ENCODE measurements at places on chromosomes 2 and 18.

GRCh38 chr2:186726938-186727337, 33.1 kb downstream of the FAM171B start:
- peak; percentile 26 for DNase-seq

DNA sequence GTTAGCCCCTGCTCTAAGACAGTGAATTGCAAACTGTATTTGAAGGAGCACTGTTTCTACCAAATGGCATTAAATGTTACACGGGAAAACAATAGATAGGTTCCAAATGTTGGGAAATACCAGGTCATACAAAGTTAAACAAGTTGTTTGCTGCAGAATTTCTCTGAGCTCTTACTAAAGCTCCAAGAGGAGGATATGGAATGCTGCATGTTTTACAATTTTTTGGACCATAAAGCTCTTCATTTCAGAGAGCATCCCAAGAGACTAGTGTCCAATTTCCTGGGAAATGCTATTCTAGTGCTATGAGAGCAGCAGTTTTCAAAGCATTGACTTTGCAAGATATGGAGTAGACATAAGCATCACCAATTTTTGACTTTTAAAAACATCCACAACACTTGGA, 155.6 kb upstream of the CCDC68 start:
- no peak for DNase-seq

DNA sequence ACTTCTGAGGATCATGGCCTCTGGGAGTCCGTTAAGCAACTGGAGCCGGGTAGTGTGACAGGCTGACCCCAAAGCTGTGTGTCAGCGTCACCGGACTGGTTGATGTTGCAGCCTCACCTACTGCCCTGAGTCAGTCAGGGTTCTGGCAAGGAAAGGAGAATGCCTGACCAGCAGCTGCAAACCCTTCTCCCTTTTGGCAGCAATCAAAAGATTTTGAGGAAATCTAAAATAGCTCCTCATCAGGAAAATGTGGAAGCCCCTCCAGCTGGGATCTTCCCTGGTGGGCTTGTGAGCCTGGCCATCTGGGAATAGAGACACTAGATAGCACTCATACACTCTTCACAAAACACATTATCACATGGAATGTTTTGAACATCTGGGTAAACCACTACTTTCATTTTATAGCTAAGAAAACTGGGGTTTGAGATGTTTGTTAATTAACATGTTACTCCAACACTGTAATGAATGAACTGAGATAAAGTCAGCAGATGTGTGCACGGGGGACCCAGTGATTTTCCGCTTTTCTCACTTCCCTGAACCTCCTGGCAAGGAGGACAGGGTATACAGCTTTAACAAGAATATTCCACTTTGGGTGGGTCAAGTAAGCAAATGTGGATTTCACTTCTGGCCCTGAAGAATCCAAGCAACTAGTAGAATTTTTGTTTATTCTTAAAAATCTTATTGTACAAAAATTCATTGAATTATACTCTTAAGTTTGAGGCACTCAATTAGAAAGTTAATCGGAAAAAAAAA, 24.7 kb downstream of the CLUL1 start:
- peak; percentile 64 for DNase-seq

DNA sequence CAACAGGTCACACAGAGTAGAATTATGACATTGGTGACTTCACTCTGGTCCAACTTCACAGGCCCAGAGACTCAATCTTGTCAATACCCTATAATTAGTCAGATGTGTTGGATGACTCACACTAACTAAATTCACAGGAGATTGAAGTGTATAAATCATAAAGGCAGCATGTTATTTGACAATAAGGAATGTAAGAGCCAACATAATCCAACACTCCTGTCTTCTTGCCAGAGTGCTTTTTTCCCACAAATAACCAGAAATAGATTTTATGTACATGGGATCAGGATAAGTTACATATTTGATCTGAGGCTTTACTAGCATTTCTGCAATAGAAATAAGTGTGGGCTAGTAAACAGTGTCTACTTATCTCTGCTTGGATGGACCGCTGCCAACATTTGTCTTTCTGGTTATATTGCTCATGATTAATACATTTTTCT, 42.2 kb upstream of the ZSWIM2 start:
- peak; percentile 10 for DNase-seq

DNA sequence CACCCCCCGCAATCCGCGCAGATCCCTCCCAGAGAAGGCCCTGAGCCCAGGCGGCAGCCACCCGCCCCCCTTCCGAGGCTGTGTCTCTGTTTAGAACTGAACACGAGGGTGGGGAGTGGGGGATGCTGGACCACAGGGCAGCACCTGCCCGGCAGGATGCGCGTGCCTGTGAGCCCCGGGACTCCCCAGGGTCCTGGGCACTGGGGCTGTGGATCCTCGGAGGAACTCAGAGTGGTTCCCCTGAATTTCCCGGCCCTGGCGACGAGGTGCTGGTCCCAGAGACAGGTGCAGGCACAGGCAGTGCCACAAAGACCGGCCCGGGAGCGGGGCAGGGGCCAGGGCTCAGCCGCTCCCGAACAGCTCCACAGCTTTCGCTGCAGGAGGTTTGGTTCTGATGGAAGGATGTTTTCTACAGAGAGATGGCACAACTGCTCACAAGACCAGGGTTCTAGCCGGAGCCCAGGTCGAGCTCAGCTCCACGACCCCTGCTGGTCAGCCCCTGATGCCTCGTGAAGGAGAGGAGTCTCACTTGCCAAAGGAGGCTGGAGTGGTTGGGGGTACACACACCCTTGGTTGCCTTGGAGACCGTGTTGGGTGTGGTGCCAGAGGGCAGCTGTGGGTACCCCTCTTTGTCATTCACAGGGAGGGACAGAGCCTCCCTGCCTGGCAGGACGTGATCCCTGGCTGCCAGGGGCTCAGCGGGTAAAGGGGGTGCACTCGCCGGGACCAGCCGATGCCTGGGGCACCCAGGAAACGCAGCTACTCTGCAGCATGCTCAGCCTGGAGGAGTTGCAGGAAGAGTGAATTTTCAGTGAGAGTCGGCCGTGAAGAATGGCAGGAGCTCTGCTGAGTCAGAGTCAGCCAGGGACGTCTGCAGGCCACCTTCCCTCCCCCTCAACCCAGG, 4.4 kb upstream of the NEU4 start:
- DNase-seq = no peak

DNA sequence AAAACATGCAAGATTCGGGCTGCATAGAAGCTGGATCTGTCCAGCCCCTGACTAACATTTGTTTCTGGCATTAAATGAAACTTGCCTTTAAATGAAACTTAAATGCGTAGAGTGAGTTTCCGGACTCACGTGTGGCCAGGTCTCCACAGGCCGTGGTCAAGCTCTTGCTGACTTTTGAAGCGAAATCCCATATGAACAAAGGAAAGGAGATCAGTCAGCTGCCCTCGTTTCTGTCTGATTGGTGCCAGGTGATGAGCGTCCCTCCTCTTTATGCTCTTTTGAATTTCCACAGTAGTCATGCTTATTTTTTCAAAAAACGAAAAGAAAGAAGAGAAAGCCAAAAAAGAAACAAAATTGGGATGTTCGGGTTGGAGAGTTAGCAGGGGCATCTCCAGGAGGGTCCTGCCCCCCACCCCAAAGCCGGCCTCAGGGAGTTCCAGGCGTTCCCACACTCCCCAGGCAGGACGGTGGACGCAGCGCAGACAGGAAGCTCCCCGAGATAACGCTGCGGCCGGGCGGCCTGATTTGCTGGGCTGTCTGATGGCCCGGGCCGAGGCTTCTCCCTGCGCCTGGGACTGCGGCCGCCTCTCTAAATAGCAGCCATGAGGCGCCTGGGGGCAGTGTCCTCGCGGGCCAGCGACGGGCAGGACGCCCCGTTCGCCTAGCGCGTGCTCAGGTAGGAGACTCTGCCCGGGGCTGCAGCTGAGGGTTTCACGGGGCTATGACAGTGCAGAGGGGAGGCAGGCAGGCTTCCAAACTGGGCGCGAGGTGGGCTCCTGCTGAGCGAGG, at the start of gene COLEC11:
COLEC11 (plus strand) TSS at position 620 of the 789 bp plus-strand sequence. CDS start 9,229 bp downstream, outside the sequence.
- no peak for DNase-seq

- no peak for DNase-seq
These were observed 147.9 kb downstream of the GALNT3 start for GRCh38 chr2:165645930-165646831.

DNA sequence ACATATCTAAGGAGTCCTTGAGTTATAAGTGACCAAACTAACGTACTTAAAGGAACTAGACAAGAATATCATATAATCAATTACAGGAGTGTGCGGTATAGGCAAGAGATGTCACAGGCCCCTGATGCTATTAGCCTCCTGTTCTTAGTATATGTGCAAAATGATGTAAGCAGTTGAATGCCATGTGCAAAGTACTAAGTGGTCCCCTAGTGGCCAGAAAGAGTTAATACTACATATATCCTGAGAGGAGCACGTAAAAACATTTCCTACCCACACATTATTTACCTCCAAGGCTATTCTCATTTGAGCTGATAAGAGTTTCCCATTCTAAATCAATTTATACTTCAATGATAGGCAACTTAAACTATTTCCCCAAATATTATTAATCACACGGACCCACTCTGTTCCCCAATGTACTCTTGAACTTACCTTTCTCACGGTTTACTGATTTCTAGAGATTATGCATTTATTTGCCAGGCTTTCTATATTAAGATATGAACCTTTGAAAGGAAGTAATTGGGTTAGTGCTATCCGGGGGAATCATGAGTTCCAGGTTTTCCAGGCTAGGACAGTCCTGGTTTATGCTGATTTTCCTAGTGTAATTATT, 158.0 kb upstream of the KLHL14 start:
- DNase-seq = peak; percentile 8

DNA sequence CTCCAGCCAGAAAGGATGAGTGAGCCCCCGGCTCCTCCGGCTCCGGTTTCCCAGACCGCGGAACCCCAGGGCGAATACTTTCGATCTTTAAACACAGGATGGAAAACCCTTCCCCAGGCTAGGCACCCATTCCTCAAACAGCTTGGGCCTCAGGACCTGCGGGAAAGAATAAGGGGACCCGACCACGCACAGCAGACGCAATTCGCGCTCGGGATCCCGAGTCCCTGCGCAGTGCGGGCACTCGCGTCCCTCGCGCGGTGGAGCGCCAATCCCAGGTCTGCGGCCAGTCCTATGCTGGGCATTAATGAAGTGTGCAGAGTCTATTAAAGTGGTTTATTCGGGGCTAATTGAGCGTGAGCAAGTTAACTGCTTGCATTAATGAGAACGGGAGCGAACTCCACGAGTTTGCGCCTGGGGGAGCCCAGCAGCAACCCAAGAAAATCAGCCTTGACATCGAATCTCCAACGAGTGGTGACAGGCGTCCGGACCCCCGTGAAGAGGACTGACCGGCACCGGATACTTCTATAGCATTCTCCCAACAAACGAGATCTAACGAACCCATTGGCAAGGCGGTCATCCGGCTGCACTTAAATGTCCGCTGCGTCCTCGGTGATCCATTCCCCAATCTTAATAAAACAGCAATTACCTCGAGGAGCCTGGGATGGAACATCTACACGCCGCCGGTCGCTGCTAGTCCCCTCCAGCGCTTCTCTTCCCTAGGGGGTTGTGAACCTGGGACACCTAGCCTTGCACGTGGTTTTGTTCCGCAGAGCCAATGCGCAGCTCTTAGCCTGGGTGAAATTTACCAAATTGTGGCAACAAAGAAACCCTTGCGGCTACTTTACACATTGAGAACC, 1.6 kb downstream of the OSR1 start:
- DNase-seq = no peak

DNA sequence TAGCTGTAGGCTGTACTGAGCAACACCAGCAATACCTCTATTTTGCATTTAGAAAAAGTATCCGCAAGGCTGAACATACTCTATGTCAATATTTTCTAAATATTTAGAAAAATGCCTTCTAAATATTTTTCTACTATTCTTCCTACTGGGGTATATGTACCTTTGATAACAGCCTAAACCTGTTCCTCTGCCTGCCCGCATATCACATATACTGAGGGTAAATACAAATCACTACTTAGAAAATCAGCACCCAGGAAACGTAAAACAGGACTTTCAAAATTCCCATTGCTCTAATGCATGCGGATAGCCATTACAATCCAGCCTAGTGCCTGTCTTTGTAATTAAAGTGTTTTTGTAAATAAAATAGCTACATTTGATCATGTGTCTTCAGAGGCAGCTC, 56.1 kb downstream of the NCKAP5 start:
- DNase-seq = no peak

DNA sequence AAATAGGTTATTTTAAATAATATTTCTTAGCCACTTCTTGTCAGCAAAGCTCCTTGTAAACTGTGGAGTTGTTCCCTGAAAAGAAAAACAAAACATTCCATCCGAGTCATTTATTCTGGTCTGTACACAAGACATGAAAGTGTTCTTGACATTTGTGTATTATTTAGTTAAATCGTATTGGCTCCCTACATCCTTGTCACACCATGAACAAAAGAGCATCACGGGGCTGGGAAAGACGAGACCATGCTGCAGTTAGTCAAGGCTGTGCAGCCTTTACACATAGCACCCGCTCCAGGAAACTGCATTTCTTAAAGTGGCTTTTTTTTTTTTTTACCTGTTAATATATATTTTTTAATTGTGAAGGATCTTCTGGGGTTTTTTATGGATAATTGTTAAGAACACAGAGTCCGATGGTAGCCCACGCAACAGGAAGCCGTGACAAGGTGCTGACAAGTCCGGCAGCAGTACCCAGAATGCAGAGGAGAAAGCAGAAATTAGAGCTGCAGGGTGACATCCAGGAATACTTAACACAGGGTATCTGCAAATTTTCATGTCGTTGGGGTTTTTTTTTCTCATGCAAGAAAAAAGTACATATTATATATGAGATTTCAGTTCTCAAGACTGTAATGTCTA, 588.4 kb downstream of the ARHGAP15 start:
- DNase-seq = no peak

DNA sequence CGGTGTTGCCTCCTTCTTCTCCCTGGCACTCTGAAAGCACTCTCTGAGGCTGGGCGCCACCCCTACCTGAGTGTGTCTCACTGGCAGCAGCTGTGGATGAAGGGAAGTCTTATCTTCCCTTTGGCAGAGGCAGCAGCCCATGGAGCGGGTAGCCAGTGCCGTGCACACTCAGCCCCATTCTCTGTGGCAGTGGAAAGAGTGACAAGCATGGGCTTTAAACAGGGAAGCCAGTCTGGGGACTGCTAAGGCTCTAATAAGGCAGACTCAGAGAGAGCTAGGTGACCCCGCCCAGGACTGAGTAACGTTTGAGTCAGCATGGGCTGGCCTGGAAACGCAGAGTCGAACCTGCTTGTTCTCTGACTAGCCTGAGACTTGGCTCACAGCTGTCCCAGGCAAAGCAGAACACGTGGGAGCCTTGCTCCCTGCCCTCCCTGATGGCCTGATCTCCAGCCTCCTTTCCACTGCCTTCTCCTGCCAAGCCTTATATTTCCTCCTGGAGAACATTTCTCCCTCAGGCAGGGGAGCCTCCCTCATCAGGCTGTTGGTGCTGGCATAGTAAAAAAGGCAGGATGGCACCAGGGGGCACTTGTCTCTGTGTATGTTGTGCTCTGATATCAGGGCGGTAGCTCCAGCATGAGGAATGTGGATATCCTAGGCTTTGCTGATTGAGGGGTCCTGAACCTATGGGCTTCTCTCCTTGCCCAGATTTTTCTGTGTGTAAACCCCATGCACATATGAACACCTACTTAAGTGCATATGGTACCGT, 93.9 kb upstream of the LGALSL start:
- DNase-seq = peak; percentile 93

DNA sequence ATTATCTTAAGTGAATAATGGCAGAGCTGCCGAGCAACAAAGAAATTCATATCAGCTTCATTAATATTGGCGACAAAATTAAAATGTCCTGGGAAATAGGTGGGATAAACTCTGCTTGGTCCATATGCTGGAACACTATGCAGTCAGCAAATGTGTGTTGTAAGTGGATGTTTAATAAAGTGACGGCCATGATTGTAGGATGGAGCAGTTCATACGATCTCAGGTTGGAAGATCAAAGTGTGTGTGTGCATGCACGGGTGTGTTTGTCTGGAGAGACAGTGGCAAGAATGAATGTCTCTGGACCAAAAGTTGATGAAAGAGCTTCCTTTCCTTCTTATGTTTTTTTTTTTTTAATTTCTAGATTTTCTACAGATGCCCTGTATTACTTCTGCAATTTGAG, 14.8 kb downstream of the TWIST2 start:
- DNase-seq = no peak

All from M059J (cell line).